ENCODE measurements at places on chromosomes 6 and 20.

GRCh38 chr20:15475483-15475882, 1097.8 kb downstream of the KIF16B start:
- DNase-seq = no peak

- DNase-seq = no peak
Measured at GRCh38 chr6:3871939-3872338, 22.8 kb downstream of the FAM50B start.

GRCh38 chr6:47047097-47047478, 5.0 kb upstream of the ADGRF1 start:
- DNase-seq = no peak

DNA sequence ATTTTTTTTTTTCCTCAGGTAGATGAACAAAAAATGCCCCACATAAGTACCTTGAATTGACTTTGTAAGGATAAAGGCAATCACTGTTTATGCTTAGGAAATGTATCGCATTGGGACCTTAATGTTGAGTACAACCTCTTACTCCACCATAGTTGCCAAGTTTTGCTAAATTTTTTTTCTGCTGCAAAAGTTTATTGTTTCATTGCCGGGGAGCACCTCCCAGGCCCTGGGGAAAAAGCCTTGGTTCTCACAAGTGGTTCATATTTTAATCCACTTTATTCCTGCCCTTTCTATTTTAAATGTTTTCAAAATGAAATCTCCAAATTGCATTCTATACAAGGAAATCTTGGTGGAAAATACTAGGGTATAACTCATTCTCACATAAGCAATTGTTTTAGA, 52.3 kb upstream of the UTRN start:
- DNase-seq = no peak

DNA sequence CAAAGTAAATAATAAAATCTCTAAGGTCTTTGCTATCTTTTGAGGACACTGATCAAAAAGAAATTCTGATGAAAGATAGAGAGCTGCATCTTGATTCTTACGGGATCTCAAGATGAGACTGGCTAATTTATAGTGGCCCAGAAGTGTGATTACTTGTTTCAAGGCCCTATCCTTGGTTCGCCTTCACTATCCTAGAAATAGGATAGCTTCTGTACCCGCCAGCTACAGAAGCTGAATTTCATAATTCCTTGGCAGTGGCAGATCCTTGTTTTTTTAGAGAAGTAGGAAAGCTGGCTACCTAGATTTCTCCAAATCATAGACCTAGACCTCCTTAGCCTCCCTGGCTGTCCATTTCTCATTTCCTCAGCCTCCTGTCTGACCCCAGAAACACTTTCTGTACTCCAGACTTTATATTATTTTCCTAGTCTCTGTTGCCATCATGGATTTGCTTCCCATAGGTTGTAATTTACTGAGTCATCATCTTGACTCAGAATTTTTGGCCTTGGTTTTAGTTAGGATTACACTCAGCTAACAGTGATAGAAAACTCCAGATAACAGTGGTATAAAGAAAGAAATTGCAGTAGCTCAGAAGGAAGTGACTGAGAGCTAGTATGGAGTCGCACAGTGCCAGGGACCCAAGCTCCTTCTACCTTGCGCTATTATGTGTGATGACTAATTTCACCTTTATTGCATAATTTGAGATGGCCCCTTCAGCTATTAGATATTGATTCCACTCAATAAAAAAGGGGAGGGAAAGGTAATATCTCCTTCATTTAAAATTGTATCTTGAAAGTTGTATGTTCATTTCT, 27.7 kb downstream of the PHF3 start:
- no peak for DNase-seq

DNA sequence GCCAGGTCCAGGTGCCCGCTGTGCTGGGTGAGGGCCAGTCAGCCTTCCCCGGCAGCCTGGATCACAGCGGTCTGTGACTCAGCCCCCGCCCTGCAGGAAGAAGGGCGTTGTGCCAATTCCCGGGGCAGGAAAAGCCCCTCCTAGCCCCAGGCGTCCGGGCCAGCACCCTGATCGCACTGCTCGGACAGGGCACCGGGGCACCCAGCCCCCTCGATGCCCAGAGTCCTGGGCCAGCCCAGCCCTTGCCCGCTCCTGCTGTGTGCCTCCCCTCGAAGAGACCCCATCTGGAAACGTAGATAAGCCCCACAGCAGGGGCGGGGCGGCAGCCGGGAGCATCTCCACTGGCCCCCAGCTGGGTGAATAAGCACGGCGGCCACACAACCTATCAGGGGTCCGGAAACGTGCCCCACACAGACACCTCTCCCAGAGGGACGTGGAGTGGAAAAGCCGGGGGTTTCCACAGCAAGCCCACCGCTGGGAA, 9.9 kb downstream of the LAMA5 start:
- no peak for DNase-seq

GRCh38 chr6:42269553-42269952, 51.9 kb upstream of the MRPS10 start:
- no peak for DNase-seq

DNA sequence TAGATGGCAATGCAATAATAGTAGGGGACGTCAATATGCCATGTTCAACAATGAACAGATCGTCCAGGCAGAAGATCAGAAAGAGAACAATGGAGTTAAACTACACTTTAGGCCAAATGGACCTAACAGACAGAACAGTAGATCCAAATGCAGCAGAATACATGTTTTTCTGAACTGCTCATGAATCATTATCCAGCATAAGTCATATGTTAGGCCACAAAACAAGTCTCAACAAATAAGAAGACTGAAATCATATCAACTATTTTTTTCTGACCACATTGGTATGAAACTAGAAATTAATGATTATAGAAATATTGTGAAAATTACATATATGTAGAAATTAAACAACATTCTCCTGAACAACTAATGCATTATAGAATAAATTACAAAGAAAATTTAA, 10.2 kb upstream of the DEFB125 start:
- DNase-seq = no peak

DNA sequence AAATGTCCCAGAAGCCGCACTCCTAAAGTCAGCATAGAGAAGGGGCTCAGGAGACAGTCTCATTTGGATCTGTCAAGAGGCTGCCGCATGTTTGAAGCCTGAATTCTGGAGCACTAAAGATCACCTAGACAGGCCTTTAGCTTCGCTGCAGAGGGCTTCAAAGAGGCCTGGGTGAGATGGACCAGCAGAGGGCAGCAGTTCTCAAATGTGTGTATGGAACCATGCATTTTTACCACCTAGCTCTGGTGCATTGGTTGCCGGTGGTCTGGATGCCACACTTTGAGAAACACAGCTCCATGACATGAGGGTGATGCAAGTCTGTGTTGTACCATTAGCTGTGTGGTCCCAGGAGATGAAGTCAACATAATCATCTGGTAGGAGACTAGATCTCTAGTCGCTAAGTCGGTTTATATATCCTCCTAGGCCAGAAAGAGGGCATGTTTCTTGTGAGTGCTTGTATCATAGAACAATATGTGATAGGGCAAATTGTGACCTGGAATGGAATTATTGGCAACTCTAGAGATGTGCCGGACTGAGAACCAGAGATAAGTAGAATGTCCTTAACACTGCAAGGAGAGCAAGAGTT, 64.8 kb downstream of the KIAA0319 start:
- DNase-seq = peak; percentile 75

DNA sequence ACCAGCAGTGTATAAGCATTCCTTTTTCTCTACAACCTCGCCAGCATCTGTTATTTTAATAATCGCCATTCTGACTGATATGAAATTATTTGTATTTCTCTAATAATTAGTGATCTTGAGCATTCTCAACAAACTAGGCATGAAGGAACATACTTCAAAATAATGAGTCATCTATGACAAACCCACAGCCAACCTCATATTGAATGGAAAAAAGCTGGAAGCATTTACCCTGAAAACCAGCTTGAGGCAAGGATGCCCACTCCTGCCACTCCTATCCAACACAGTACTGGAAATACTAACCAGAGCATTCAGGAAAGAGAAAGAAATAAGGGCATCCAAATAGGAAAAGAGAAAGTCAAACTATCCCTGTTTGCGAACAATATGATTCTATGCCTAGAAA, 390.6 kb upstream of the ID4 start:
- no peak for DNase-seq

DNA sequence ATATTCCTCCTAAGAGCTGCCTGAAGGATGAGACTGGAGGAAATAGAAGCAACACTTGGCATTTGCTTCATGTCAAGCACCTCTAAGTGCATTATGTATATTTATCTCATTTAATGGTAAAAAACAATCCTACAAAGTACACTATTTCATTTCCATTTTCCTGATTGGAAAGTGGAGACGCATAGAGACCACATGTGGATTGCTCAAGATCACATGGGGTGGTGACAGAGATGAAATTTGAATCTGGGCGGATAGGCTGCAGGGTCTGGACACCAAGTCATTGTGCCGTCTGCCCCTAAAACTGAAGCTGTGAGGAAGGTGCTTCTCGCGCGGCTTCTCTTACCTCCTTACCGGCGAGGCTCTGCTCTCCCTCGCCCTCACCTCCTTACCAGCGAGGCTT, 30.3 kb downstream of the BANF2 start:
- DNase-seq = no peak

- DNase-seq = no peak
Measured at GRCh38 chr6:1645466-1646185, 35.9 kb downstream of the FOXC1 start.

DNA sequence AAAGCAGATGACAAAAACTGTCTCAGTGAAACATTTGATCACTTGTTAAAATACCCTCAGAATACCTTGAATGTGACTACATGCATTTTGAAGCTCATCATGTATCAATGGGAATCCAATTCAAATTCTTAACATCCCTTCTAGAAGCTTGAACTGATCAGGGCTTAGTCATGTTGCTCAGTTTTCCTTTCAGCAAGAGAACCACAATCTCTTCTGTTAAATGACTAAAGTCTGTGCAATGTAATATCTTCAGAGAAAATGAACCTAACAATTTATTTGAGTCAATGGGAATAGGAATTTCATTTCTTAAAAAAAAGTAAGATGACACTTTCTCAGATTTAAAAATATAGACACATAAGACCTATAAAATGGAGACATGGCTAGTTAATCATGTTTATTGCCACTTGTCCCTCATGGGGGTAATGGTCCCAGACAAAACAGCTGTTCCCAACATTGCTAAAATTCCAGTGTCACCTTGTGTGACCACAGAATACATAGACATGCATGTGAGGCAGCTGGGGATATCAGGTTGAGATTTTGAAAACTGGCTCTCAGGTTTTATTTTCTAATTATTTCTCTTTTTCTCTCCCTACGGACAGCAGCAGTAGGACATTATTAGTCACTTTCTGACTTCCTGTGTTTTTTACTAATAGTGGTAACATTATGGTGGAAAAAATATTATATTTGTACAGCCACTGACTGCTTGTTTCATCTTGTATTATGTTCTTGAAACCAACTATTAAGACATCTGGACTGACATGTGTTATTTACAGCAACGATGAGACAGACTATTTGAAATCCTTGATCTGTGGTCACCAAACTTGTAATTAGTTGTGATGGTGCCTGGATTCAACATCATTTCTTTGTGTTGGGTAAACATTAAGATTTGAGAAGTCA, 192.5 kb downstream of the COL9A1 start:
- DNase-seq = no peak

DNA sequence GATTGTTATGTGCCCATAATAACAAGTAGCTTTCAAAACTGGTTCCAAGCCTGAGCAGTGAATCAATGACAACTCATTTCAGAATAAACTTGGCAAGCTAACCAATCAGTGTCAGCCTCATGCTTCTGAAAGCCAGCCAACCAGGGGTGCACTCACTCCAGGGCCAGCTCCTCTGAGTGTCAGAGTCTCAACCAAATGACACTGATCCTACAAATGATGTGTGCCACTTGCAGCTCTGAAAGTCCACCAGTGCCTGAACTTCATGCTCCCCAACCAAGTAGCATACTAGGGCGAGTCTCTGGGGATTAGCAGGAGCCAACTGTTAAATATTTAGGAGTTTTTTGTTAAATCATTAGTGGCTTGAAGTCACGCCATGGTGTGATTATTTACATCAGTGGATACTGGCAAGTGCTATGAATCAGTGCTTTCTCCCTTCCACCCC, 4.5 kb downstream of the IYD start:
- DNase-seq = no peak

GRCh38 chr6:36613200-36613995, 19.2 kb downstream of the SRSF3 start:
- DNase-seq = no peak

DNA sequence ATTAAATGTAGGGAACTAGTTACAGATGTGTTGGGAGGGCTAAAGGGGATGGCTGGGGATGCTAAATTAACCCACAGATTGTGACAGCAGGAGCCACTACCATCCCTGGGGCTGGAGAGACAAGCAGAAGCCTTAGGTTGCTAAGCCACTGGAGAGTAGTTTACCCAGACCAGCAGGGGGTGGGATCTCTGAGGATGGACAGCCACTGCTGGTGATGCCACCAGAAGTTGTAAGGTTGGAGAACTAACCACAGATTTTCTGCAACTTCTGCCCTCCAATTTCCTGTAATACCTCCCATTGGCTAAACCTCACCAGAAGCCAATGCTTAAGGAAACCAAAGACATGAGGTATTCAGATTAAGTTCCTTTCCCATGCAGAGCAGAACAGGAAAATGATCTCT, 139.6 kb upstream of the NOX3 start:
- DNase-seq = no peak

DNA sequence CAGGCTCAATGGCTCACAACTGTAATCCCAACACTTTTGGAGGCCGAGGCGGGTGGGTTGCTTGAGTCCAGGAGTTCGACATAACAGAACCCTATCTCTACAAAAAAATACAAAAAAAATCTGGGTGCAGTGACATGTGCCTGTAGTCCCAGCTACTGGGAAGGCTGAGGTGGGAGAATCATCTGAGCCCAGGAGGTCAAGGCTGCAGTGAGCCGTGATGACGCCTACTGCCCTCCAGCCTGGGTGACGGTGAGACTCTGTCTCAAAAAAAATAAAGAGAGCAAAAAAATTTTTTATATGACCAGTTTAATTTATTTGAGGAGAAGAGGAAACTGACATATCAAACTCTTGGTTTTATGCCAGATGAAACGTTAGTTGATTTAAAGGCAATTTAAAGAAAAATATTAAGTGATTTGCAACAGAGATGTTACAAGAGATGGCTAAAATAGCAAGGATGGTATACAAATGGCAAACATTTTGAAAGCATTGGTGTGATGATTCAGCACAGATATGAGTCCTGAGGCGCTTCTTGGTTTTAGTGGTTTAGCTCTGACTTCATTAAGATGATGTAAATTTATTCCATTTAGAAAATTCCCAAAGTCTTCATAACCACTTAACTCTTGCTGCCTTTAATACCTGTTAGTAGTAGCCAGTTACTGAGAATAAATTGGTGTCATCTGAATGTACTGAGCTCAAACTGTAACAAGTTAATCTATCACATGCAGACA, 17.7 kb downstream of the GTF2H5 start:
- DNase-seq = no peak

GRCh38 chr20:59701236-59701635, 96.9 kb downstream of the PHACTR3 start:
- DNase-seq = no peak

DNA sequence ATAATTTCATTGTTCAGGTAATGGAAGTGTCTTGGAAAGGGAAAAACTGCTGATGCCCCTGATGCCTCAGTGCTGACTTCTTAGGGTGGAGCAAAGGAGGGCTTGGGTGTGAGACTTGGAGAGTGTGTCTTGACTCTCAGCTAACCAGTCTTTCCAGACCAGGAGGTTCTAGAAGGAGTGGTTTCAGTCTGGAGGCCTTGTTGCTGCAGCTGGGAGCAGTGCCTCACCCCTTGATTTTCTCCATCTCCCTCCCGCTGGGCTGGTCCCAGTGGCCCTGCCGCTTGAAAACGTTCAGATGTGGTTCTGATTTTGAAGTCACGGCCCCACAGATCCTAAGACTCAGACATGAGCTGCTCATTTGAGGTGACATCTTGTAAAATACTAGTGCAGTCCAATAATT, 5.4 kb downstream of the DSP start:
- no peak for DNase-seq

All from activated CD4-positive, alpha-beta T cell treated with anti-CD3 and anti-CD28 coated beads, Interleukin-2, Interleukin-4, amounts not matched to agents 100 ng/mL and 50 ng/mL, durations not matched to agents 16 hours and 8 hours (primary cell).